ENCODE measurements at places on chromosomes 1 and 21.

GRCh38 chr1:212678456-212679410 lies 20.9 kb downstream of the BATF3 start:
- no peaks in the 10 kb centered on the region for H3K27me3 ChIP-seq
- no peak overlapping the region for H3K27ac ChIP-seq
- no peaks in the 10 kb centered on the region for H3K36me3 ChIP-seq
- no peaks in the 10 kb centered on the region for H3K4me1 ChIP-seq

- no peaks in the 10 kb centered on the region for H3K36me3 ChIP-seq
- H3K4me1 ChIP-seq = peaks cover 3% of the 10 kb centered on the region
- no peaks in the 10 kb centered on the region for H3K27me3 ChIP-seq
- no peak for DNase-seq
- no peak overlapping the region for H3K4me3 ChIP-seq
Measured at GRCh38 chr21:35204850-35205541, 155.9 kb upstream of the RUNX1 start.

GRCh38 chr1:6497215-6497866 lies 5.9 kb upstream of the PLEKHG5 start:
- no peaks in the 10 kb centered on the region for H3K27me3 ChIP-seq
- H3K27ac ChIP-seq = no peak overlapping the region
- peaks cover 20% of the 10 kb centered on the region for H3K4me1 ChIP-seq
- H3K4me3 ChIP-seq = peak overlapping the region; percentile 80

DNA sequence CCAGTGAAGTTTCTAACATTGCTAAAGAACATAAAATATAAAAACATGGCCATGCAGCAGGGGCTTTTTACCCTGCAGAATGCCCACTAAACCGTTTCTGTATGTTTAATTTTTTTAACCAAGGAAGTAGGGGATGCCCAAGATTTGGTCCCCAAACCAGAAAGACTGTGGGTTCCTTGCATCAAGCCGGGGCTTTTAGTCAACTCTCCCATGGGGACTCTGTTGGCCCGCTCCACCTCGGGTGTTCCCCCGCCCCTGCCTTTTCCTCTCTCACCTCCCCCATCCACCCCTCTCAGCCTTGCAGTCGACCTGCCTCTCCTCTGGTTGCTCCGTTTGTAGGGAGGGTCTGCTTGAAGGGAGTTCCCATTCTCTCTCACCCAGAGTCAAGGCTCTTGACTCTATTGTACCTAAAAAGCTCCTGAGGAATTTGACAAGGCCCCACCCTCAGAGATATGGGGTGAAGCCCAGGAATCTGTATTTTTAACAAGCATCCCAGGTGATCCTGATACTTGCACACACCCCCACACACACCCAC lies 117.5 kb downstream of the TOMM20 start:
- DNase-seq = no peak
- H3K27ac ChIP-seq = peak overlapping the region; percentile 35
- H3K4me1 ChIP-seq = peaks cover 21% of the 10 kb centered on the region
- no peaks in the 10 kb centered on the region for H3K27me3 ChIP-seq
- H3K36me3 ChIP-seq = no peaks in the 10 kb centered on the region
- H3K4me3 ChIP-seq = no peak overlapping the region

GRCh38 chr1:27605796-27606707 lies 2.1 kb upstream of the AHDC1 start:
- H3K4me1 ChIP-seq = peaks cover 38% of the 10 kb centered on the region
- H3K36me3 ChIP-seq = no peaks in the 10 kb centered on the region
- peak overlapping the region; percentile 84 for H3K27ac ChIP-seq
- H3K4me3 ChIP-seq = no peak overlapping the region

- no peak overlapping the region for H3K27ac ChIP-seq
- no peaks in the 10 kb centered on the region for H3K36me3 ChIP-seq
- peaks cover 2% of the 10 kb centered on the region for H3K4me1 ChIP-seq
Measured at GRCh38 chr1:181083842-181084605, 4.5 kb upstream of the IER5 start.

DNA sequence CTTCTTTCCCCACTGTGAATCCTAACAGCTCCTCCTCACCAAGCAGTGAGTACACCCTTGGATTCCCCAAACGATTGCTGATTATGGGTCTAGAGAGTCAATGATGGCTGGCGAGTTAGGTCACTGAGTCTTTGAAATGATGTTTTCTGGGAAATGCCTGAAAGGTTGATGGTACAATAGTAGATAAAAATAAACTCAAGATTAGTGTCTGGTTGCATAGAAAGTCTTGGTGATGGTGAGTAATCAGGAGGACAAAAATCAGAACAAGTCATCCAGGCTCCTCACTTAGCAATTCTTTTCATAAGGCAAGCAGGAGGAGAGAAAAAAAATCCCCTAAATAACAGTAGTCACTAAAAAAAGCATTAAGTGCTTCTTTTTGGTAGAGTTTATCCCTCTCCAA lies 22.6 kb downstream of the HLX start:
- no peak for DNase-seq
- peaks cover 1% of the 10 kb centered on the region for H3K27me3 ChIP-seq
- no peaks in the 10 kb centered on the region for H3K36me3 ChIP-seq
- H3K27ac ChIP-seq = no peak overlapping the region

DNA sequence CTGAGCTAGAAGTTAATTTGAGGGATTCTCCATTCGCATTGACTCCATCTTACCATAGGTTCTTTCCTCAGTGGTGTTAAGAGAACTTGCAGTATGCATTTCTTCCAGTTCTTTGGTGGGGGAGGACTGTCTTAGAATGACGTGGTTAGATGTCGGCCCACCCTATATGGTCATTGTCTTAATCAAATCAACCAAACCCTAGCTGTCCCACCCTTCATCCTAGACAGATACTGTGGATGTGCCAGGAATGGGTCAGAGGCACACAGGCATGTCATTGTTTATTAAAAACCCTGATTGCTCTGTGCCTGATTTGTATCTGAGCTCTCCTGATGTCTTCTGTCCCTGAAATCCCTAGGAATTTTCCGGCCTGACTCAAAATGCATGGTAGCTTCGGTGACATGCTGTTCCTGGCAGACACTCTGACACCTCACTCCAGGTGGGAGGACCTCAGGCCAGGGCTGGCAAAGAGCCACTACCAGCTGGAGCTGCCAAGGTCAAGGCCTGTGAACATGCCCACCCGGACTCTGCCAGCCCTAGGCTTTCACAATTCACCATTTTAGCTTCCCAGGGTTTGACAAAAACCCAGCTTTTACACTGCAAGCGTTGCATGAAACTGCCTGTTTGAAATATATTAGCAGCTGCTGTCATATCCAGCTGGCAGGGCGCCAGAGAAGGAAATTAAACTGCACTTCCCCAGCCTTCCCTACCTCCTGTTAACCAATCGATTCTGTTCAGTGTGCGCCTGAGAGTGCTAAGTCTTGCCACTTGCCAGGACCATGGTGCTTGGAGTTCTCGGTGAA lies 134.0 kb downstream of the FAM78B start:
- no peak for DNase-seq
- no peaks in the 10 kb centered on the region for H3K4me1 ChIP-seq
- no peak overlapping the region for H3K27ac ChIP-seq
- no peaks in the 10 kb centered on the region for H3K27me3 ChIP-seq
- no peaks in the 10 kb centered on the region for H3K36me3 ChIP-seq

DNA sequence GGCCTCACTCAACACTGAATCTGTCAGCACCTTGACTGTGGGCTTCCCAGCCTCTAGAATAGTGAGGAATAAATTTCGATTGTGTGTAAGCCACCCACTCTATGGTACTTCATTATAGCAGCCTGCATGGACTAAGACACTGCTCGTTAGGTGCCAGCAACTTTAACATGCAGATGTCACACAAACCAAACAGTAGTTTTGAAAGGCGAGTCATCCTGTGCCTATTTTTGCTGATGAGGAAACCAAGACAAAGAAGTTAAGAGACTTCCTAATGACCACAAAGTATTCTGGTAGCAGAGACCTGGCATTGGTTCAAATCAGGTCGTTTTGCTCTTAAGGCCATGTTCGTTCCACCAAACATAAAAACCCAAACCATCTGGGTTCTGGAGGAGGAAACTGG lies 42.9 kb downstream of the BATF3 start:
- DNase-seq = no peak
- H3K27me3 ChIP-seq = no peaks in the 10 kb centered on the region
- no peak overlapping the region for H3K4me3 ChIP-seq
- no peaks in the 10 kb centered on the region for H3K36me3 ChIP-seq
- H3K27ac ChIP-seq = no peak overlapping the region
- peaks cover 10% of the 10 kb centered on the region for H3K4me1 ChIP-seq

- H3K27me3 ChIP-seq = no peaks in the 10 kb centered on the region
- H3K4me3 ChIP-seq = no peak overlapping the region
- DNase-seq = no peak
- H3K27ac ChIP-seq = no peak overlapping the region
- H3K4me1 ChIP-seq = peaks cover 3% of the 10 kb centered on the region
Measured at GRCh38 chr1:99786751-99787501, 20.5 kb upstream of the FRRS1 start.

DNA sequence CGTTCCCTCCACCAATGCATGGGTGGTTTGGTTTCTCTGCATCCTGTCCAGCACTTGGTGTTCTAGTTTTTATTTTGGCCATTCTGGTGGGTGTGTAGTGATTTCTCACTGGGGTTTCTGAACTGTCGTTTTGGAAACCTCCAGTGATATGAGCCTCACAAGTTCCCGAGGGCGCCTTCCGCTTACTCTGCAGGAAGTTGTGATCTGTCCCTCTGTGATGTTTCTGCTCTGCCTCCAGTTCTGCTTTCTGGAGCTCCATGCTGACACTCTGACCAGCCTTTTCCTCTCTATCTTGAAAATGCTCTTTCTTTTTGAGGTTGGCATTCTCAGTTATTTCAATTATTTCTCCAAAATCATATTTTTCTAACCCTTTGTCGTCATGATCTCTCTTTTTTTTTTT lies 111.6 kb downstream of the PLD5 start:
- no peaks in the 10 kb centered on the region for H3K4me1 ChIP-seq
- no peak overlapping the region for H3K27ac ChIP-seq
- no peak for DNase-seq
- H3K4me3 ChIP-seq = no peak overlapping the region
- H3K36me3 ChIP-seq = no peaks in the 10 kb centered on the region
- H3K27me3 ChIP-seq = no peaks in the 10 kb centered on the region

DNA sequence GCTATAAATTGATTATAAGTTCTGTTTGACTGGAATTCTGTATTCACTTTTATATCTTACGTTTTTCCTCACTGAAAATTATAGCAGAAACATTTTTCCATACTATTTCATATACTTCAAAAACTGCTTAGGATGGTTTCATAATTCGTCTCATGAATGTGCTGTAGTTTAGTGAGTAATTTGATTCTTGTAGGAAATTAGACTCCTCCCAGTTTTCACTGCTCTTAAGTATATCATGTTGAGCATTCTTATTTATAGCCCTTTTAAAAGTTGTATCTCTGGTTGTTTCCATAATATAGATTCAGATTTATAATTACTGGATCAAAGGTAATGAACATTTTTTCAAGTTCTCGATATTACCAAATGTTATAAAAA lies 250.6 kb downstream of the FMN2 start:
- no peak overlapping the region for H3K27ac ChIP-seq
- DNase-seq = no peak
- no peak overlapping the region for H3K4me3 ChIP-seq
- H3K4me1 ChIP-seq = peaks cover 2% of the 10 kb centered on the region
- H3K36me3 ChIP-seq = no peaks in the 10 kb centered on the region

GRCh38 chr21:15293240-15293639 lies 228.4 kb upstream of the NRIP1 start:
- peak; percentile 96 for DNase-seq
- peaks cover 7% of the 10 kb centered on the region for H3K4me1 ChIP-seq
- no peak overlapping the region for H3K4me3 ChIP-seq
- peak overlapping the region; percentile 92 for H3K27ac ChIP-seq
- no peaks in the 10 kb centered on the region for H3K27me3 ChIP-seq

DNA sequence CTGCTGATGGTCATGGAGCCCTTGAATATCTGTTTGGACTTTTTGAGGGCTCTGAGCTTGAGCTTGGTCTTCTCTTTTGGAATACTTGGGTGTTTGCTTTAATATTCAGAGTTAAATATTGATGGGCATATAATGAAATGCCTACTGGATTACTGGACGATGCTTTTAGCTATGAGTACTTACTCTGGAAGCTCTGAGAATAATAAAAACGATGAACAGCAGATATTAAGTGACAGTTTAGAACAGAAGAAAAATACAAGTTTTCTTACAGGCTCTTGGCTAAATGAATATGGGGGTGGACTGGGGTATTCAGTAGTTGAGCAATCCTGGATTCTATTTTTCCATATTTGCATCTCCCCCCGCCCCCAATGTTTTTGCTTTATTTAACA lies 20.7 kb downstream of the GALNT2 start:
- no peaks in the 10 kb centered on the region for H3K36me3 ChIP-seq
- peaks cover 50% of the 10 kb centered on the region for H3K4me1 ChIP-seq
- no peaks in the 10 kb centered on the region for H3K27me3 ChIP-seq
- H3K27ac ChIP-seq = no peak overlapping the region
- no peak overlapping the region for H3K4me3 ChIP-seq

GRCh38 chr1:6466023-6466422 lies at the start of gene TNFRSF25:
Gene TNFRSF25, minus strand, starts transcription at chr1:6466173. Its CDS starts 66 bp downstream, at chr1:6466107.
- H3K36me3 ChIP-seq = peaks cover 77% of the 10 kb centered on the region
- no peaks in the 10 kb centered on the region for H3K27me3 ChIP-seq
- H3K4me1 ChIP-seq = no peaks in the 10 kb centered on the region
- DNase-seq = no peak
- no peak within 1 kb of the TSS for H3K4me3 ChIP-seq
- no peak within 1 kb of the TSS for H3K27ac ChIP-seq

- DNase-seq = no peak
- H3K27ac ChIP-seq = no peak overlapping the region
- no peaks in the 10 kb centered on the region for H3K27me3 ChIP-seq
Measured at GRCh38 chr1:64062941-64063581, 140.4 kb upstream of the UBE2U start.

DNA sequence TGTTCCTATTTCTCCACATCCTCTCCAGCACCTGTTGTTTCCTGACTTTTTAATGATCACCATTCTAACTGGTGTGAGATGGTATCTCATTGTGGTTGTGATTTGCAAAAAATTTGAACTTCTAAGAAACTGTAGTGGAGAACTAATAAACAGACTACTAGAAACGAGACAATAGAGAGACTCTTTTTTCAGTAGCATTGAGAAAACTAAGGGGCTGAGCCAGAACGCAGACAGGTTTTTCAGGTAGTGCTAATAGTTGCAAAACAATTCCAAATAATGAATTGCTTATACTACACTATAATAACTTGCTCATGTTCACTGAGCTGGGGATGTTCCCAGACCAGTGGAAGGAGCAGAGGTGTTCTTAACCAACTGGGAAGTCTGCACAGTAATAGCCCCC lies 98.8 kb upstream of the DPH5 start:
- H3K36me3 ChIP-seq = no peaks in the 10 kb centered on the region
- no peak overlapping the region for H3K27ac ChIP-seq
- H3K4me1 ChIP-seq = no peaks in the 10 kb centered on the region
- H3K27me3 ChIP-seq = no peaks in the 10 kb centered on the region
- DNase-seq = no peak
- H3K4me3 ChIP-seq = no peak overlapping the region

DNA sequence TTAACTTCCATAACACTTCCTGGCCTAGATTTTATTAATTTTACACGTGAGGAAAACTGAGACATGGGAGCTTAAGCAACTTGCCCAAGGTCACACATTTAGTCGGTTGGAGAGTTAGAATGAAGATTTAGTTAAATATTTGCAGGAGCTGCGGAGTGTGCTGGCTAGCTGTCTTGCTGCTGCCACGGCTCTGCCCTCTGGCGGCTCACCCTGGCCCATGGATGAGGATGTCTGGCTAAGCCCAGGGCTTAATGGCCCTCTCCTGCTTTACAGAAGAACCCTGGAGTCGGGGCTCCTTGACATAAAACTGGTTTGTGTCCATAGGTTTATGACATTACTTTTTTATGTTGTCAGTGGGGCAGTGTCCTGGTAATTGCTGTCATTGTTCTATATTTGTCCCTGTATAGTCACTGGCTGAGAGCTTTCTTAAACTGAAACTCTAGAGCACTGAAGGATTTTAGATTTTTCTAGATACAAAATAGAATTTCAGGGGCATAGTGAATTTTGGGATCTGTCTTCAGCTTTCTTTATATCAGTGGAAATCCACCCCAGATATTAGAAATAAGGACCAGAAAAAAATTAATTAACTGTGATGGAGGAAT lies 88.9 kb upstream of the WLS start:
- H3K27ac ChIP-seq = no peak overlapping the region
- peaks cover 8% of the 10 kb centered on the region for H3K4me1 ChIP-seq
- no peaks in the 10 kb centered on the region for H3K27me3 ChIP-seq
- no peak overlapping the region for H3K4me3 ChIP-seq

Measured in trophoblast cell (in vitro differentiated cells and primary cell).